ENCODE measurements at places on chromosomes 3 and 15. TPM values are rescaled to one million over a fixed set of nuclear protein-coding genes. Genes with fewer than 3 reads are reported as not detected.
A peak's percentile ranks its signal among the peaks of the same experiment; 100 is the strongest.

Gene ZBBX
- not detected for total RNA-seq

Gene SI
- not detected for total RNA-seq

- DNase-seq: no peak
Observed at GRCh38 chr3:23405081-23405480, 202.0 kb downstream of the UBE2E2 start.

Gene CD96
- total RNA-seq: 0.35 TPM

- no peak for DNase-seq
Observed at GRCh38 chr3:26574766-26575165, 47.8 kb upstream of the LRRC3B start.

DNA sequence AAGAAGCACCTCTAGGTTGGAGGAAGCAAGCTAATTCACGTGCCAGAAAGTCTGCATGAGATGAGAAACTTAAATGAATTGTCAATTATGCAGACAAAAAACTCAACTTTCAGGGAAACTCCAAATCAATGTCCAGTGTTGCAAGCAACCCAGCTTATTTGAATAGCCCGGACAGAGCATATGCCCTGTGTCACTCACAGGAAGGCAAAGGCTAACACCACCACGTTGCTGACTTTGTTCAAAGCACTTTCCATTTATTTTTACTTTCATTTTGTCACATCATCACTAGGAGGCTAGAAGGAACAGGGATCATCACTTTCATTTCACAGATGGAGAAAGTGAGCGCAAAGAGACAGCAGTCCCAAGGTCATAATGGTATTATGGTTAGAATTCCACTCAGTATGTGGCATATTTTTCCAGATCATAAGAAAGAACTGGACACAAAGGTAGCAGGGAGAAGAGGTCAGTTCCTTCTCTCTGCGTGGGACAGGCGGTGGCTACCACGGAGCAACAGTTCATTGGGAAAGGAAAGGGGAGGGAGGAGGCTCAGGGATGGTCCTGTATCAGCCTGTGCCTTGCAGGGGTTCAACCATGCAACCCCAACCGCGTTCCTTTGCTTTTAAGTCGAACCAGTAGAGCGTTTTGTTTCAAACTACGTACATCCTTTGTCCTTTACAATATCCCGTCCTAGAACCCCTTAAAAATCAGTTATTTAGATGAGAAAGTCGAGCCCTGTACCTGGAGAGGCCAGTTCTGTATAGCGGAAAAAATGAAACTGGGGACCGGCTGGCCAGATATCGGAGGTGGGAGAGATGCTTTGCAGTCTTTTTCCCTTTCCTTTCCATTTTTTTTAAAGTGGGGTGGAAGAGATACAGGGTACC is 1.1 kb downstream of the HEG1 start:
- DNase-seq: no peak

GRCh38 chr15:86876387-86876944 is 796.8 kb downstream of the AGBL1 start:
- DNase-seq: no peak

DNA sequence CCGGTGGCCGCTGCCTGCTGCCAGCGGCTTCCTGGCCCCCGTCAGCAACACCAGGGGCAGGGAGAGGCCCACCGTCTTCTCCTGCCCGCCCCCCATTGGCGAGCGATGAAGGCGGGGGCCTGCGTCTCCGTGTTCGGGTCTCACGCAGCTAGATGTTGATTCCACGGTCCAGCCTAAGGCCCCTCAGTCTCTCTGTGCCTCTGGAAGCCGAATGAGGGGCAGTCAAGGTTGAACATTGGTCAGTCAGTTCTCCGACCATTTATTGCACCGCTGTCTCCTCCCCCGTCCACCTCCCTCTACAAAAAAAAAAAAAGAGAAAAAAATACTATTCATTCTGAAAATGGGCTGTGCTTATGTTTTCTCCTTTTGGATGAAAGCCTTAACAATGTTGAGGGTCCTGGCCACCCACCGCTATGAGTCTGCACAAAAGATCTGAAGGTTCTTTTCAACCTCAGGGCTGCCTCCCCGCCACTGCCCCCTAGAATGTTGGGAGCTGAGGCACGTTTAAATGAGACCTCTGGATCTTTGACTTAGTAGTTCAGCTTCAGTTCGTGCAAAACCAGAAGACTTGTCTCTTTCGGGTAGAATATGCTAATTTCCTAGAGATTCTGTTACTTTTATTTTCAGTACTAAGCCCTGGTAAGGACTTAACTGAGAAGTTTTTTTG is 736 bp downstream of the IREB2 start:
- no peak for DNase-seq

DNA sequence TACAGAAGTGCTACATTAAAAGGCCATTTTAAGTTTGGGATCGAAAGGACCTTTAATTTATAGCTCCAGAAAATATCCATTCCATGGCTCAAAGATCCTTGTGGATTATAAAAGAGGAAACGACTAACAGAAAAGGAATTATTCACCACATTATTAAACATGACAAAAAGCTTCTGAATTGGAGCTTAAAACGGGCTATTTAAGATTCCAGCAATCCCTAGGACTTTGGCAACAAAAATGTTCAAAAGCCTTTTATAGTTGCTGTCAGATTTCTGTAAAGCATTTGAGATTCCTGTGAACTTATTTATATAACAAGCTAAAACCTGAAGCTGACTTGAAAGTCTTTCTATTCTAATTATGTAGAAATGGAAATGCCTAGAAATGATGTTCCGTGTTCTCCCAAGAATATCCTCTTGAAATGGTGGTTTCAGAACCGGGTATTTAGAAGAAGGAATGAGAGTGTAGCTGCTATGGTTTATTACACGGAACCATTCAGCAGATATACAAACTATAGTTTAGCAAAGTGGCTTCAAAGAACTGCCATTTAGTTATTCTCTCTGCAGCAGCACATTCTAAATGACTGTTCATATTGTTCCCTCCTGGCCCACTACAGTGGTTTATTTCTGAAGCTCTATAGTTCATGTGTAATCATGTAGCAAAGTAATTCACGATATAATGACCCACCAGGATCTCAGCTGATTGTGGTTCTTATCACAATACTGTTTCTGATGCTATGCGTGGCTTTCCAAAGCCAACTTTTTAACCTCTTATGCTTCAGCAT is 961.7 kb downstream of the FHIT start:
- no peak for DNase-seq

Gene GRAMD2A
- total RNA-seq: not detected

GRCh38 chr15:69887009-69887408 is 210.7 kb downstream of the TLE3 start:
- no peak for DNase-seq

DNA sequence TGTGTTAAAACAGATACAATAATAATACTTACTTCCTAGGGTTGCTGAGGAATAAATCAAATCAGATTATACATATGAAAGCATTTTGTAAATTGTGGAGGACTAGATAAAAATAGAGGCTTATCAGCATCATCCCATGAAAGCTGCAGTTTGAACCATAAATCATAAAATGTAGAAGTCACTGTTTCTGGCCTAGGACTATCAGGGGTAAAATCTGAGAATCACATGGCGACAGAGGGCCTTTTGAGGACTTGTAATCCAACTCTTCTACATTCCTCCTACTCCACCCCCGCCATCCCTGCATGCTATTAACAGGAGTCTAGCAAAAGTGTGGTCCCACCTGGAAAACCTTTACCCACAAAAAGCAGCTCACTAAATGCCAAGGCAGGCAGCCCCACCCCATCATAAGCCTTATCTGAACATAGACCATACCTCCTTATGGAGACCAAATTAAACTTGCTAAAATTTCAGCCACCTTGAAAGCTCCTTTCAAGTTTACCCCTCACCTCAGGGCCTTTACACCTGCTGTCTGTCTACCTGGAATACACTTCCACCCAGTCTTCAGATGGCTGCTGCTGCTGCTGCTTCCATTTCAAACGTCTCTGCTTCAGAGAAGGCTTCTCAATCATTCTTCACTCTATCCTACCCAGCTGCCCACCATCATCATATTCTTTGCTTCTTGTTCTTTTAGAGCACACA is 11.5 kb downstream of the MB21D2 start:
- no peak for DNase-seq

- DNase-seq: no peak
Observed at GRCh38 chr15:70048198-70048565, 49.5 kb downstream of the TLE3 start.

Gene PSTPIP1
- 4.5 TPM for total RNA-seq

DNA sequence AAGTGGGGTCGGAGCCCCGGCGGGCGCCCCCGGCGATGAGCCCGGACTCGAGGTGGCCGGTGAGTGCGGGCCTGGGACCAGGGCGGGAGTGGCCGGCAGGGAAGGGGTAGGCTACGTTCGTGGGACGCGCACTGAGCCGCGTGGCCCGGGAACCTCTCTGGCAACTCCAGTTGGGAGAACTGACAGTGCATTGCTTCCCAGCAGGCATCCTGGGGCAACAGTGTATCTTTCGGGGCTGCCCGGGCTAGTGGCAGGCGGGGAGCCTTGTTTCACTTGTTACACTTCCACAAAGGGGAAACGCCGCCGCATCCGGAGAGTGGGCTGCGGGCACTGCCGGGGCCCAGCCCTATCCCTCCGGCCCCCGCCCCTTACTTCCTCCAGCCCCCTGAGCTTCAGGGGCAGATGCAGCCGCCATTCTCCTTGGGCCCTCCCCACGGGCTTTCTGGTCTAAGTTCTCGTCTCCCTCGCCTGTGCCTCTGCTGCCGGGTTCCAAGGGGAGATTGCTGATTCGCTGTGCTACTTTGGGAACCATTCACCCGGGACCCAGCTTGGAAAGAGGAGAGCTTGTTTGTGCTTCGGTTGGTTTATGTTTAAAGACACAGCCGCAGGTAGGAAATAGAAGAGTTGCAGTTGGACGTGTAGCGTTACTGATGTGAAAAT is 675 bp downstream of the BRPF1 start:
- DNase-seq: peak; percentile 77

DNA sequence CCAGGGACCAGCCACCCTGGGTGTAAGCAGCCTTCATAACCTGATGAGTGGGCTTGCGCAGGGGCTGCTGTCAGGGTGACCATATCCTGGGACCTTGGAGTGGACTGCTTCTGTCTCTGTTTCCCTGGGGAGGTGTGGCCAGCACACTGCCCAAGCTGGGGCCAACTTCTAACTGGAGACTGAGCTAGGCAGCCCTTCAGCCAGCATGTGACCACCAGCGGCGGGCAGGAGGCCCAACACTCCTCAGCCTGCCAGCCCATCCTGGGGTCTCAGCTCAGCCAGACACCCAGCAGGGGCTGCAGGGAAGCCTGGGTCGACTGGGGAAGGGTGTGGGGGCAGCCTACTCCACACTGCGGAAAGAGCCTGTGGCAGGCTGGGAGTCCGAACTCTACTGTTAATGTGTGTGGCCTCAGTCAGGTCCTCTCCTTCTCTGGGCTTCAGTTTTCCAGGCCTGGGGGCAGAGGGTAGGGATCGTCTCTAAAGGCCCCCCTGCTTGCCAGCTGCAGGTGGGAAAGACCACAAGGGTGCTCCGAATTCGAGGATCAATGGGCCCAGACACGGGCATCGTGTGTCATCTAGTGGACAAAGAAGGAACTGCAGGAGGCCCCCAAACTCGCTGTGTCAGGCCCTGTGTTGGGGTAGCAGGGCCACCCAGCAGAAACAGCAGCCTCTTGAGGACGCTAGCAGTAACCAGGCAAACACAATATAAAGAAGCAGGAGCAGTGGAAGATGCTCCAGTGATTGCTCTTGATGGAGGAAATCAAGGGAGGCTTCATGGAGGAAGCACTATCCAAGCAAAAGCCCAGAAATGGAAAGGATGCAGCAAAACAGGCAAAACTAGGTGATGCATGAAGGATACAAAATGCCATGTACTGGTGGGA is 2.0 kb upstream of the SEMA3G start:
- DNase-seq: peak; percentile 86

DNA sequence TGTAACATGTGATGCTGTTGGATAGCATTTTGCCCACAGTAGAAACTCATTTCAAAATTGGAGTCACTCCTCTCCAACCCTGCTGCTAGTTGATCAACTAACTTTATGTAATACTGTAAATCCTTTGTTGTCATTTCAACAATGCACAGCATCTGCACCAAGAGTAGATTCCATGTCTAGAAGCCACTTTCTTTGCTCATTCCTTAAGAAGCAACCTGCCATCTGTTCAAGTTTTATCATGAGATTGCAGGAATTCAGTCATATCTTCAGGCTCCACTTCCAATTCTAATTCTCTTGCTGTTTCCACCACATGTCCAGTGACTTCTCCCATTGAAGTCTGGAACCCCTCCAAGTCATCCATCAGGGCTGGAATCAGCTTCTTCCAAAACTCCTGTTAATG is 42.9 kb downstream of the AKAP13 start:
- no peak for DNase-seq

GRCh38 chr3:85560088-85560785 is 601.4 kb downstream of the CADM2 start:
- DNase-seq: peak; percentile 83

DNA sequence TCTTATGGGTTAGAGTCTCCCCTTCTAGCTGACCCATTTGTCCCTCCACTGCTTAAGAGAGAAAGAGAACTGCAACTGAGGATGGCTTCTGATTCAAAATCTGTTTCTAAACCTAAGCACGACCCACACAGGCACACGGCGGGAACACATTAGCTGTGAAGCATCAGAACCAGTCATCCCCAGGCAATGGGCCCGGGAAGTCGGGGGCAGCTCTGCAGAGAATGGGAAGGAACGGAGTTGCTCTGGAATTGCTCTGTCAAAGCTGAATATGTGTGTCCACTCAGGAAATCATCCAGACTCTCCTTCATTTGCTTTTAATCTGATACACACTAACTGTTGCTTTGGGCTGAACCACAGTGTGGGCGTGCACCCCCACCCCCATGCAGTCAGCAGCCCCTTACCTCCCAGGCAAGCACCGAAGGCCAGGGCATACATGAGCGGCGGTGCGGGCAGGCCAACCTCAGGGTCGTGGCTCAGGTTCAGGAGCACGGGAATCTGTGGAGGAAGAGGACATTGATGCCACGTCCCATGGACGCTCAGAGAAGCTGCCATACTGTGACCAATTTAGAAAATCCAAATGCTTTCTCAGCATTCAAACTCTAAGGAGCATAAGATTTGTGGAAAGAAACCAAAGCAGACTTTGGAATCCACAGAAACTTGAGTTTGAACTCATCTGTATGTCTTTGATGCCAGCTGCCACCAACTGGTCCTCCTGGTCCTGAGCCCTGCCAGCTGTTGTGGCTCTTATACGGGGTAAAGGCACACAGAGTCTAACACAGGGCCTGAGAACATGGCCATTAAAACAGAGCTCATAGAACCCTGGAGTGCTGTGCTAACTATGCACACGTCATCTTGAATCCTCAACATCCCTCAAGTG is 247.9 kb downstream of the OCA2 start:
- DNase-seq: no peak

DNA sequence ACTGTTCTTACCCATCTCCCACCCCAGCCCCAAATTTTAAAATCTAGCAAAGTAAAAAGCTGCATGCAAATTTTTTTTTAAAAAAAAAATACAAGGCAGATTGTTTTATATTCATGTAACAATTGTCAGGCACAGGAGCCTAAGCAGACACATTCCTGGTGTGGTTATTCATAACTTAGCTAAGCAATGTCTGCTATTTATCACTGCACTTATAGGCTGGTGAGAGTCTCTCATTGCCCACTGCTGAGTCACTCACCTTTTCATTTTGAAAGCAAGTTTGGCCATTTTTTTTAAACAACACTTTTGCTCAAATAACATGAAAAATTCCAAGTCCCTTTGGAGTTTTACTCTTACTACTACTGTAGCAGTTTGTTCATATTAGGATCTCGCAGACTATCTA is 413.9 kb downstream of the RBMS3 start:
- DNase-seq: no peak

Gene AQP9
- total RNA-seq: 1.5 TPM

GRCh38 chr15:68389936-68390817 is 41.8 kb downstream of the ITGA11 start:
- no peak for DNase-seq

Gene CASR
- total RNA-seq: not detected

Data from Right ventricle myocardium inferior (tissue), 1 donor.